H1 (cell line): ENCODE measurements at places on chromosomes 13 and 19. TPM values are rescaled to one million over a fixed set of nuclear protein-coding genes. Genes with fewer than 3 reads are reported as not detected.

TTC9B gene
- total RNA-seq = not detected in 2 replicates

HSH2D gene
- 0.67 and 0.75 TPM in 2 replicates for total RNA-seq

ZSCAN5A gene
- 11.0 and 15.0 TPM in 2 replicates for total RNA-seq

DNASE2 gene
- 32.9 and 33.2 TPM in 2 replicates for total RNA-seq

SPTBN4 gene
- total RNA-seq = 1.9 and 3.4 TPM in 2 replicates

PLA2G4C gene
- total RNA-seq = 14.9 and 17.5 TPM in 2 replicates

- DNase-seq = no peak
Measured at GRCh38 chr13:84446972-84447639, 564.8 kb upstream of the SLITRK1 start.

GRCh38 chr19:40466219-40466984, 399 bp upstream of the SPTBN4 start:
- peak; percentile 49 for DNase-seq

GRCh38 chr13:83057119-83057518, 825.2 kb downstream of the SLITRK1 start:
- DNase-seq = no peak

DNA sequence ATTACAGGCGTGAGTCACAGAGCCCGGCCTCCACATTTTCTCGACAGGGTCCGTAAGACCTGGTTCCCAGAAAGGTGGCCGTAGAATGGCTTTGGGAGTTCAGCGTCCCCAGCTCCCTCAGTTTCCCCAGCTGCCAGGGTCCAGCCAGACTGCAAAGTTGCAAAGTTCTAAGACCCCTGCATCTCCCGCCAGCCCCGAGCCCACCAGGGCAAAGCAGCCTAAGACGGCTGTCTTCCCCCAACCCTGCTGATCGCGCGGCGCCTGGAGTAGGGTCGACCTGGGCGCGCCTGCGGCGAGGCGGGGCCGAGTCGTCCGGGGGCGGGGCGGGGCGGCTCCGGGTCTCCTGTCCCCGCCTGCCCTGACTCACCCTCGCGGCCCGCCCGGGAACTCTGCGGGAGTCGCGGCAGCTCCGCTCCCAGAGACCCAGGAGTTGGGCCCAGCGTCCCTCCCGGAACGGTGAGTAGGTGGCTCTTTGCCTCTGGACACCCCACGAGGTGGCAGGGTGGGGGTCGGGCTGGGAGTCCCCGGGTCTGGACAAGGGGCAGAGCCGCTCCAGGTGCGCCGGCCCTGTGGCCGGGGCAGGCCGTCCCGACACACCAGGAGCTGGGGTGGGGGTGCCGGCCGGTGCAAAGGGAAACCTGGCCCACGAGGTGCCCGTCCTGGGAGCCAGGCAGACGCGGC, at the start of gene LRRC8E:
LRRC8E (plus strand) TSS at position 366 of the 681 bp plus-strand sequence. CDS start 7,094 bp downstream, outside the sequence.
- peak; percentile 92 for DNase-seq

DNA sequence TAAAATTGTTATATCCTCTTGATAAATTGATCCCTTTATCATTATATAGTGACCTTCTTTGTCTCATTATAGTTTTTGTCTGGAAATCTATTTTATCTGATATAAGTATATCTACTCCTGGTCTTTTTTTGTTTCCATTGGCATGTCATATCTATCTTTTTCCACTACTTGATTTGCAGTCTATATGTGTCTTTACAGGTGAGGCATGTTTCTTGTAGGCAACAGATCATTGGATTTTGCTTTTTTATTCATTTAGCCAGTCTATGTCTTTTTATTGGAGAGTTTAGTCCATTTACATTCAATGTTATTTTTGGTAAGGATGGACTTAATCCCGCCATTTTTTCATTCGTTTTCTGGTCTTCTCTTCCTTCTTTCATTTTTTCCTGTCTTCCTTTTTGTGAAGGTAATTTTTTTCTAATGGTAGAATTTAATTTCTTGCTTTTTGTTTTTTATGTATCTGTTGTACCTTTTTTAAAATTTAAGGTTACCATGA, 13.5 kb upstream of the ZNF823 start:
- no peak for DNase-seq

DNA sequence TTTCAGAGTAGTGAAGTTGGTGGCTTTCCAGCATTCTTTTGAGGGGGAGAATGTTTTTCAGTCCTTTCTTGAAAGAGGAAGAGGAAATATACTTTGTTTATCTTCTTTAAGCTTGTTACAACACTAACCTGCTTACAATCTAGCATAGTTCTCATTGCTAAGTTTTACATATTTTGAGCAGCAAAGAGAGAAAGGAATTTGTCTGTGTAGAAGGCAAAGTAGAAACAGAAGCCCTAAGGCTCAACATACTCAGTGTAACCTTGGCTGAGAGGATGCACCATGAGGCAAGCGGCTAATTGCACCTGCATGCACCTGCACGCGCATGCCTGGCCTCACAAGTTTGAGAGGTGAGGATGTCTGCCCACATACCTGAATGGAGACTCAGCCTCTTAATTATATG, 2.2 kb downstream of the FRY start:
- no peak for DNase-seq

DNA sequence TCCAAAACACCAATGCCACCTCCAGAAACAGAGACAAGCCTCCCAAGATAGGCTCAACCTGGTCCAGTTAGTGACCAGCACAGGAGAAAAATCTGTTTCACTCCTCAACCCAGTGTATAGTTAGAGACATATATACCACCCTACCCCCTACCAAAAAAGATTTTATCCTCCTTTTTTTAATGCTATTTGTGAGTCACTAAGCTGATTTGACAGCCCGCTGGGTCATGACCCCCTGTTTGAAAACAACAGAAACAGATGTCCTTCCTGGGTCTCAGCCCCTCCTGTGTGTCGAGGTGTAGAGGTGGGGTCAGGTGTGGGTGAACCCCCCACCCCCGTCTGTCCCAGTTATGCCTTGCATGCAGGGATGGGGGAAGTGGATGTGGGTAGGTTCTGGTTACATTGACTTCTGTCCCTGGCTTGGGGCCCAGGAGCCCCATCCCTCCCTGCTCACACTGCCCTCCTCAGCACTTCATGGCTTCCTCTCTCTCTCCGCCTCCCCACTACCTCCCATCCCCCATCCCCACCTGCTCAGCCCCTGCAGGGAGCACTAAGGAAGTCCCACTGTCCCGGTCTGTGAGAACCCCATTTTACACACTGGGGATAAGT, 14.0 kb upstream of the TOMM40 start:
- DNase-seq = no peak

DNA sequence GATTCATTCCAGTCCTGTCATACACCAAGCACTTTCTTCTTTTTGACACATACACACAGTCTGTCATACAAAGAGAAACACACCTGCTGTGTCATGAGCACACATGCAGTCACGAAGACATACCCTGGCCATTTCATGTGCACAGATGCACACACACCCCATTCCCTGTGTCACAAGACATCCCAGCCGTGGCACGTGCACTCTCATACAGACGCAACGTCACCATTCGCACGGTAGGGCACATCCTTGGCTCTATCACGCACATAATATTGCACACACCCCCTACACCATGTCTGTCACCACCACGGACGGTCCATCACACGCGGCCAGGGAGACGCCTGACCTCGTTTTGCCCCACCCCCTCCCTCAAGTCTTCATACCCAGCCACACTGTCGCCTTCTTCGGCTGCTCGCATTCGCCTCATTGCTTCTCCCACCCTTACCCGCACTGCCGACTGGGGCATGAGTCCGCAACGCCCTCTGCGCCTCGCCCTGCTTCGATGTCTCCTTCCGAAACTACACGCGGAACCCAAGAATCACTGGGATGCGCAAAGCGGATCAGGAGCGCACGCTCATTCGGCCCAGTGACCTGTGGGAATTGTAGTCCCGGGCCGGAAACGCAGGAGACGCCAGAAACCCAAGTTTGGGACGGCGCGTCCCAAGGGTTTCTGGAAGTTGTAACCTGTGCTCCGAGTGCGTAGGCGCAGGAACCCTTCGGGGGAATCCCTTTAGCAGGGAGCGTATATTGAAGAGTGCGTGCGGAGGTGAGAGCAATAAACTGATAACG, 6.8 kb upstream of the ZNF283 start:
- no peak for DNase-seq

DNA sequence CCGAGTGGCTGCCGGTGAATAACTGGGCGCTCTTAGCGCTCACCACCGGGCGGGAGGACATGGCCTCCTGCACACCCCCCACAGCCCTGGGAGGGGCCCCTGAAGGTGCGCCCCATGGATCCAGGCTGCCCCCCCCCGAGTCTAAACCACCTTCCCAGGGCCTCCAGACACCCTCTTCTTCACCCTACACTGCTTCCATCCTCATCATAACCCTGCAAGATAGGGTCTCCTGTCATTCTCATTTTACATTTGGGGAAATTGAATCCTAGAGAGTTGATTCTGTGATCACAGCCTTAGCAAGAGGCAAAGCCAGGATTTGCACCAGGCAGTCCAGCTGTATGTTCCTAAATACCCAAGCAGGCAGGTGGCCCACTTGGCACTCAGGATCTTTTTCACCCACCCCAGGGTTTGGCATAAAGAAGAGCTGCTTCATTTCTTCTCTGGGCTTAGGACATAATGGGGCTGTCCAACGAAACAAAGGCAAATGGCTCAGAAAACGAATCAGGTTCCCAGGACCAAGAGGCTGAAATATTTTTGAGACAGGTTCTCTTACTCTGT, 110.8 kb downstream of the PTPRS start:
- no peak for DNase-seq

DNA sequence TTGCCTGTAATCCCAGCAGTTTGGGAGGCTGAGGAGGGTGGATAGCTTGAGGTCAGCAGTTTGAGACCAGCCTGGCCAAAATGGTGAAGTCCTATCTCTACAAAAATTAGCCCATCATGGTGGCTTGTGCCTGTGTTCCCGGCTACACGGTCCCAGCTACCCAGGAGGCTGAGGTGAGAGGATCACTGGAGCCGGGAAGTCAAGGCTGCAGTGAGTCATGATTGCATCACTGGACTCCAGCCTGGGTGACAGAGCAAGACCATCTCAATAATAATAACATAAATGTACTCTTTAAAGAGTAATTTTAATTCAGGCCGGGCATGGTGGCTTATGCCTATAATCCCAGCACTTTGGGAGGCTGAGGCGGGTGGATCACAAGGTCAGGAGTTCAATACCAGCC, 38.7 kb downstream of the SKA3 start:
- no peak for DNase-seq

GRCh38 chr13:113565526-113566226, 18.9 kb upstream of the TFDP1 start:
- DNase-seq = no peak

DNA sequence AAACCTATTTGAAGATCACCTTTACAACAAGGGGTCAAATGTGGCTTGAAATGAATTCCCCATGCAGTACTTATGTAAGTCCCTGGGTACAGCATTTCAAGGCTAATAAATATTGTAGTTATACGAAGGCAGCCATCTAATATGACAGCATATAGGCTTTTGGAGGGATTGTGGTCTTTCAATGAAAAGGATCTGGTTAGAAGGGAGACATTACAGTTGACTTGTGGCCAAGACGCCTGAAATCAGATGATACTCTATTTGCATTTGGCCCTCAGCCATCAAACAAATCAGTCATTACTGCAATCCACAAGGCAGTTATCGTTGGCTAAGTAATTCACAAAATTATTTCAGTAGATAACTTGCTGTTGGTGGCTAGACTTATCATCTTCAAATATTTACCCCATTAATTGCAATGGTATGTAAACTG, 242.7 kb downstream of the DCLK1 start:
- DNase-seq = no peak

DNA sequence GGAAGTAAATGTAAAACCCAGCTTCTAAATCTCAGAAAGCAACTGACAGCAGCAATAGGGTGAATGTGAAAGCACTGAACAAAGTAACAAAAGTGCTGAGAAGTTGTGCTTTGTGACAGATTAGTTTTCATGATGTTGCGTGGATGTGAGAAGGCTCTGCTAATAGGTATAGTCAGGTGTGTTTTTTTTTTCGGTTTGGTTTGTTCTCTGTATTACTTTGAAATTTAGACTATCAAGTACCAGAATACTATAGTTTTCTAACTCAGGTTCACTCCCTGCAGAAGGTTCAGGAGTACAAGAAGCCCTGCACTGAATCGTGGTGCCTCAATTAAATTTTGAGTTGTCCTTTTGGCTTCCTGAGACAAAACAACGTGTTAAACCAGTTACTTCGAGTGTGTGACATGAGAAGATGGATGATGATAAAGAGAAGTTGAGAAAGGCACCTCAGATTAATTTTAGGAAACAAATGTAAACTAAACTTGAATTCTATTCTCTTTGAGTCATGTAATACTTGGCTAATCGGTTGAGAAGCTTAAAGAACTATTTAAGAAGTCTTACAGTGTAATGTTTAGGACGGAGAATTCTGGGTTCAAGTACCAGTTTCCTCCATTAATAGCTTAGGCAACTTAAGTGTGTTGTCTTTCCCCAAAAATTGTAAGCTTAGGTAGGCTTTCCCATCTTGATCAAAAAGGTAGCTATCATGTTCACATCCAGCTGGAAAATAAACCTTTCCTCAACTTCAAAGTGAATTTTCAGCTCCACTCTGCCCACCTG, 10.3 kb downstream of the MIR17HG start:
- DNase-seq = no peak

GRCh38 chr13:104181526-104182231, 1115.5 kb upstream of the SLC10A2 start:
- DNase-seq = no peak

DNA sequence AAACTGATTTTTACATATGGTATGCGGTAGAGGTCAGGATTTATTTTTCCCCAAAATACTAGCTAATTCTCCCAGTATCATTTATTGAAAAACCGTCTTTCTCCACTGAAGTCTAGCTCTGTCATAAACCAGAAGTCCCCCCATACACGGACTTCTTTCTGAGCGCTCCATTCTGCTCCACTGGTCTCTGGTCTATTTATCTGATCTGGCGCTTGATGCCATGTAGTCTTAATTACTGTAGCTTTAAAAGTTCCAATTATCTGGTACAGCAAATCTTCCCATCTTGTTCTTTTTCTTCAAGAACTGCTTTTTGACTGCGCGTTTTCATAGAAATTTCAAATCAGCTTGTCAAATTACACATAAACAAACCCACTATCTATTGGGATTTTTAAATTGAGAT, 13.7 kb downstream of the DCUN1D2 start:
- no peak for DNase-seq

GRCh38 chr19:2033825-2034159, 17.3 kb downstream of the MKNK2 start:
- DNase-seq = peak; percentile 45
